ENCODE measurements at places on chromosomes 4 and X.

DNA sequence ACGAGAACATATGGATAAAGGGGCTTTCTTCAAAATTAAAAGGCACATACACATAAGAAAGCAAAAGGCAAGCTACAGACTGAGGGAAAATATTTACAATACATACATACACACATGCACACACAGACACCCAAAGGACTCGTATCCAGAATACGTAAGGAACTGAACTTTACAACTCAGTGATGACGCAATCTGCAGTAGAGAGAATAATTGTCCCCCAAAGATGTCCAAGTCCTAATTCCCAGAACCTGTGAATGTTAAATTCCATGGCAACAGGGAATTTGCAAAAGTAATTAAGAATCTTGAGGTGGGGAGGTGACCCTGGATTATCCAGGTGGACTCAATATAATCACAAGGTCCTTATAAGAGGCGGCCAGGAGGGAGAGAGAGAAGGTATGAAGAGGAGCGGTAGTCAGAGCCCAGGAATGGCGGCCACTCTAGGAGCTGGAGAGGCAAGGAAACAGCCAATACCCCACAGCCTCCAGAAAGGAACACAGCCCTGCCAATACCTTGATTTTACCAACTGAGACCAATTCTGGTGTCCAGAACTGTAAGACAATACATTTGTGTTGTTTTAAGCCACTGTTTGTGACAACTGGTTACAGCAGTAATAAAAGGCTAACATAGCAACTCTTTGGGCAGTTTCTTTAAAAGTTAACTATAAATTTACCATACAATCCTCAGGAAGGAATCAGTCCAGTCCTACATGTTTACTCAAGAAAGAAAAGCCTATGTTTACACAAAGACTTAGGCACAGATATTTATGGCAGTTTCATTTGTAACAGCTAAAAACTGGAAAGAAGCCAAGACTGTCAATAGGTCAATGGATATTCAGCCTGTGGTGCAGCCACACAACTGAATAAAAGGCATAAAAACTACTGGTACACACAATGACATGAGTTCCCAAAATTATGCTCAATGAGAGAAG is 27.3 kb upstream of the STS start:
- no peak for DNase-seq

- no peak for DNase-seq
Measured at GRCh38 chr4:121551271-121551670, 145.5 kb downstream of the ANXA5 start.

DNA sequence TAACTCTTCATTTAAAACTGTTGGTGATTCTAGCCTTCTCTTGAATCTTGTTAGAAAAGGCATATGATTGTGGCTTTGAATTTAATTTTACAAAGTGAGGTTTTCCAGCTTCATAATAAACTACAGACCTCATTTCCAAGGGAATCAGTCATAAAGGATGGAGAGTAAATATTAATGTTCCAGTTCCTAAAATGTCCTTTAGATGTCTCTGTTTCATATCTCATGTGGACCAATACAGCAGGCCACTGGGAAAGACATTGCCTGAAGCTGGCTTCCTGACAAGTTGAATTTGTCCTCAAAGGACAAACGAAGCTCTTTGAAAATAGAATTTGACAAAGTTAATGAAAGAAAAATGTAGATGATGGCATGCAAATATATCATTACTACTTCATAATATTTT is 125.4 kb downstream of the ZNF330 start:
- DNase-seq: no peak

DNA sequence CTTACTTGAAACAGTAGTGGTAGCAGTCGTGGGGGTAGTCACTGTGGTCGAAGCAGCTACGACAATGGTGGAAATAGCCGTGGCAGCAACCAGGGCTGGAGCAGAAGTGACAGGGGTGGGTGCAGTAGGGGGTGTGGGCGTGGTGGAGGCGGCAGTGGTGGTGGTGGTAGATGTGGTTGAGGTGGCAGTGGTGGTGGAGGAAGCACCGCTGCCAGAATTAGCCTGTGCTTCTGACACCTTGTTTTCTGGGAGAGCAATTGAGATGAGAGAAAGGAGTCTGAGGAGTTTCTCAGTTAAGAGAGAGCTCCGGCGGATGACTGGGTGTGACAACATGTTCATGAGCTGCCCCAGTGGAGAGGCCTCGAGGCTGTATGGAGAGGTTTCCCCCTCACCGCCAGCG is 113.5 kb upstream of the HSD17B10 start:
- DNase-seq: no peak

GRCh38 chr4:76504613-76505465 is 69.8 kb downstream of the SHROOM3 start:
- peak; percentile 36 for DNase-seq

GRCh38 chr4:100466501-100466900 is 51.3 kb downstream of the EMCN start:
- DNase-seq: peak; percentile 4

- DNase-seq: no peak
Measured at GRCh38 chr4:112532267-112532666, 16.3 kb upstream of the NEUROG2 start.

- no peak for DNase-seq
Measured at GRCh38 chr4:98262431-98262830, 1.2 kb downstream of the RAP1GDS1 start.

DNA sequence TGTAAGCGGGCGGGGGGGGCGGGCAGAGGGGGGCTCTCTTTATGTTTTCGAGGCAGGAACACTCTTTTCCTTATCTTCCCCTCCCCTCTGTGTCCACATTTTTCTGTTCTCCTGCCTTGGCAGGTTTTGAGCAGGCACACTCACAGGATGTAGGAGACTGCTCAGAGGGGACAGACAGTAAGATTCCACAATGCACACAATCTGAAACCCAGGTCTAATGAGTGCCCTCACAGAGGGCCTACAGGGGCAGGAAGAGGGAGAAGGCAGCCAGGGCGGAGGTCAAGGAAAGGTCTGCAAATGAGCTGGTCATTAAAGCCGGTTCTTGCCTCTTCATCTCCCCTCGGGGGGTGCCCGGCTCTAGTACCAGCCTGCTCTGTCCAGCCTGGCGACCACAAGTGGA is 106.1 kb upstream of the ATP6AP2 start:
- no peak for DNase-seq

- no peak for DNase-seq
Measured at GRCh38 chr4:11286533-11286932, 142.2 kb downstream of the HS3ST1 start.

- no peak for DNase-seq
Measured at GRCh38 chrX:41909068-41909467, 14.3 kb downstream of the CASK start.

DNA sequence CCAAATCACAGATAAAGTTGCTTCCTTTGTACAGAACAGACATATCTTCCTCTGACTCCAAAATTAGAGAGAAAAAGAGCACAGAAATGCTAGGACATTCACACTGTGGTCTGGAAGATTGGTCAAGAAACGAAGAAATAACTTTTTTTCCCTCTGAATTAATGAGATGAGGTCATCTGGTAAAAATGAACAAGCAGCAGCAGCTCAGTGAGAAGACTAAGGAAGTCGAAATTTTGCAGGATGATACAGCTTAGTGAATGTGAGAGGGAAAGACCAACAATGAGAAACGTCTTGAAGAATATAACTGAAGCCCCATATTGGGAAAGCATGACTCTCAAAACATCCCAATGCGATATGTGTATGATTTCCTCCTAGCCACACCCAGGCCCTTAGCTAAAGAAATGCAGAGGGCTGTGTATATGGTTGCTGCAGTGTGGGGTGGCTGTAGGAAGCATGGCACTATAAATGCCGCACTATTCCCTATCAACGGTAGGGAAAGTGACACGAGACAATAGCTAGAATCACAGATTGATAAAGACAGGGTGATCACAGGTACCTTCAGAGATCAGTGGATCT is 208.6 kb downstream of the VEGFC start:
- no peak for DNase-seq

DNA sequence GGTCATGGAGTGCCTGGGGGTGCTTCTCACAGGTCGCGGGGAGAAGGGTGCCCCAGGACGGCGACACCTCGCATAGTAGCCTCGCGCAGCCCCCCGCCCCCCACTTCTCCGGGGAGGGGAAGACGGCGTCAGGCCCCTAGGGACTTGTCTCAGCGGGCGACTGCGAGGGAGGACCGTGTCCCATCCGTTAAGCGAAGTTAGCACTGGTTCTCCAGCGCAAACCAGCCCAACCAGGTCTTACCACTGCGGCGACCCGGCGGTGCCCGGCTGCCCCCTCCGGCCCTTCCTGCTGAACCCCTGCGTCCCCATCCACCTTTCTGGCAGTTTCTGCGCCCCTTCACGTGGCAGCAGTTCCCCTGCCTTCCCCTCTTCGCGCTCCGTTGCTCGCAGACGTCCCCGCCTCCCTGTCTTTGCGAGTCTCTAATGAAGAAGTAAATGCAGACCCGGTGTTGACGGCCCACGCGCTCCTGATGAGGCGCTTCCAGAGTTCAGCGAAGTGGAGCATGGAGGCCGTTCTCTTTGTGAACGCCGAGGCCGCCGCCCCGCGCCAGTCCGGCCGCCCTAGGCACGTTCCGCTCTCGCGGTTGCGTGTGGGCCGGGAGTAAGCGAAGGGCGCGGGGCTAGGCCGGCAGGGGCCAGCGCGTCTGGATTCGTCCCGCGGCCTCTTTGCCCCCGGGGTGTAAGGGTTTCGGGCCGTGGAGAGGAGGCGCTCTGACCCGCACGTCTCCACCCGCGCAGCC is 3.0 kb downstream of the SLIT2 start:
- no peak for DNase-seq

DNA sequence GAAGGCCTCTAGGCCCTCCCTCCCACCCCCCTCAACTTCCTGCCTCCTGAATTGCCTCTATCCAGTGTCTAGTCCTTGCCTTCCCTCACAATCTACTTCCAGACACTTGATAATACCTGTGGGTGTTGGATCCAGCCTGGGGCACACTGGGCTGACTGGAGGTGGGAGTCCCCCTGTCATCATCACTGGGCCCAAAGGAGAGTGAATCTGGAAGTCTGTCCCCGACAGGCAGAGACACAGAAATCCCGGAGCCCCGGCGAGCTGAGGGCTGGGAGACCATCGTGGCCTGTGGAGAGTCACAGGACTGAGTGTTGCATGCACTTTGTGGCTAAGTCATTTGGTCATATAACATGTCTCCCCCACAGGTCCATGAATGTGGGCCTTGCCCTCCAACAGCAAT is 8.4 kb upstream of the SYP start:
- DNase-seq: no peak

DNA sequence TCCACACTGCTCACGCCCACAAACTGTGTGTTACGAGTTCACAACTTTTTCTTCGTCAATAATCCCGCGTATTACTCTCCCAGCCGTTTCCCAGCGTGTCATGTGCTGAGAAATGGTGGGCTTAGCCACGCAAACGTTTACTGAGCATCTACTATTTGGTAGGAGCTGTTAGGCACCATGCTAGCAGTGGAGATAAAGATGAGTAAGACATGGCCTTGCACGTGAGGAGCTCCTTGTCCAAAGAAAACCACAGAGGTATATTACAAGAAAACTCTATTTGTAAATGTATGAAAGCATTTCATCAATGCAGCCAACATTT is 821 bp upstream of the TMEM128 start:
- no peak for DNase-seq

- DNase-seq: no peak
Measured at GRCh38 chrX:17737986-17738713, 857 bp downstream of the SCML1 start.

DNA sequence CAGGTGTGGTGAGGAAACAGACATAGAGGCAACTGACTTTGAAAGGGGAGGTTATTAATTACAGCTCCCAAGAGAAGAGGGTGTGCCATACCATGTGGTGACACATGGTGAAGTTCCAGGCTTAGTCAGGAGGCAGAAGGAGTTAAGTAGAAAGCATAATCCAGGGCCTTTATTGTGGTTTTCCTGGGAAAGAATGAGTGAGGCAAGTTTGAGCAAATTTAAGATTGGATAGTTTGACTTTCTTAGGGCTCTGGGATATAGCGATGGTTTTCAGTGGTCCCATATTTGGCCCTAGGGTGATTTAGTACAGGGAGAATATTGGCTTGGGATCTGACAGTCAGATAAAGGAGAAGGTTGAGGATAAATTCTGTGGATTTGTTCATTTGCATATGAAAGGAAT is 495.9 kb upstream of the FSTL5 start:
- no peak for DNase-seq

- no peak for DNase-seq
Measured at GRCh38 chr4:79181190-79181589, 144.7 kb downstream of the NAA11 start.

- DNase-seq: no peak
Measured at GRCh38 chr4:185381288-185382196, 14.2 kb downstream of the LRP2BP start.

GRCh38 chr4:4750187-4750586 is 109.3 kb upstream of the MSX1 start:
- DNase-seq: no peak

GRCh38 chrX:119427024-119427794 is 28.1 kb downstream of the SLC25A43 start:
- DNase-seq: peak; percentile 63

DNA sequence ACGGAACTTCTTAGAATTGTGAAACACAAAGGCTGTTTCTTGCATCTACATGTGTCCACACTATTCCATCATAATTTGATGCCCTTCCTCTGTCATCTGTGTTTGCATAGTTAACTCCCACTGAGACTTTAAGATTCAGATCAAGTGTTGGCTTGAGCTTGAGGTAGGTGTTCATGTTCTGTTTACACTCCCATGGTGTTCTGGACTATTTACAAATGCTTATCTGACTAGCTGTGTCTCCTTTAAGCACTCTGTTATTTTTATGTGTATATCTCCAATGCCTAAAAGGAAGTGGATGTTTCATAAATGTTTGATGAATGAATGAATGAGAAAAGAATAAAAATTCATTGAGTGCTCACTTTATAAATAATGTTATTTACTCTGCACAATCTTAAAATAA is 622.7 kb downstream of the RAB28 start:
- no peak for DNase-seq

GRCh38 chr4:88244816-88245579 is 39.4 kb downstream of the PPM1K start:
- no peak for DNase-seq

DNA sequence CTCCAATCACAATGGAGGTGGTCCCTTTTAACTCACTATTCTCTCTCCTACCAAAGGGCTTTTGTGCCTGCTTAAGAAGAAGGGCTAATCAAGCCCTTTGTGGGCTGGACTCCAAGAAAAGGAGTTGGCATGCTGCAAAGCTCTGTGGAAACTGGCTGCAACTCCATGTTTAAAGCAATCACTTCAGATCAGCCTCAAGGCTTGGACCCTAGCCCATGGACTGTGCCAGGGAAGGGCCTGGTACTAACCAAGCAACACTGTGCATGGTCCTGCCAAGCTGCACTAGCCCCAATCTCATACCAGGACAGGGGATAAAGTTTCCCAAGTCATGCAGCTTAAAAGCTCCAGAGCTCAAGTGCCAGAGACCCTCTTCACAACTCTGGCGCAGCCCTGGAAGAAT is 86.7 kb downstream of the ATP8A1 start:
- DNase-seq: no peak

Measured in KG1 (cell line).